ENCODE measurements at places on chromosomes 1 and 21. TPM values are rescaled to one million over a fixed set of nuclear protein-coding genes. Genes with fewer than 3 reads are reported as not detected.

The GRIK1 gene
- total RNA-seq: 3.0 TPM

The LHX8 gene
- 0.87 TPM for total RNA-seq

The UCHL5 gene
- total RNA-seq: 35.9 TPM

The ANKRD34A gene
- total RNA-seq: 0.28 TPM

DNA sequence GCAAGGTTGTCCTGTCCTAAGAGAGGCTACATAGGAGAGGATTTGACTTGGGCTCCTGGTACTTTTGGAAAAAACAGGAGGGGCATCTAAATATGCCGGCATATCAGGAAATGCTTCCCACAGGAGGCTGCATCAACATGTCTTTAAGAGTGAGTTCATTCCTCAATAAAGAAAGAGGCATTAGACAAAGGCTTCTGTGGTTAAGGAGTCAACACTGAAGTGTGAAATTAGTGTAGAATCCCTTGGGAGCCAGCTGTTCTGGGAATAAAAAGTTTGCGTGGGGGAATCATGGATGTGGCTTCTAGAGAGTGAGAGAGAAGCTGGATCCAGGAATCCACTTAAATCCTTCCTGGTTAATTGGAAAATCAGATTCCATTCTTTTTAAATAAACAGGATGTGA lies 69.5 kb downstream of the DNM3 start:
- no peak overlapping the region for H3K4me3 ChIP-seq
- H3K4me1 ChIP-seq: no peaks in the 10 kb centered on the region
- no peak for DNase-seq
- H3K27me3 ChIP-seq: no peaks in the 10 kb centered on the region

GRCh38 chr1:153679337-153680119 lies 1.0 kb downstream of the NPR1 start:
- DNase-seq: peak; percentile 43
- H3K4me3 ChIP-seq: peak overlapping the region; percentile 52
- peaks cover 42% of the 10 kb centered on the region for H3K27me3 ChIP-seq
- H3K36me3 ChIP-seq: no peaks in the 10 kb centered on the region

GRCh38 chr21:15850645-15851044 lies 120.9 kb downstream of the USP25 start:
- H3K36me3 ChIP-seq: no peaks in the 10 kb centered on the region
- DNase-seq: no peak
- no peaks in the 10 kb centered on the region for H3K4me1 ChIP-seq
- no peak overlapping the region for H3K27ac ChIP-seq

DNA sequence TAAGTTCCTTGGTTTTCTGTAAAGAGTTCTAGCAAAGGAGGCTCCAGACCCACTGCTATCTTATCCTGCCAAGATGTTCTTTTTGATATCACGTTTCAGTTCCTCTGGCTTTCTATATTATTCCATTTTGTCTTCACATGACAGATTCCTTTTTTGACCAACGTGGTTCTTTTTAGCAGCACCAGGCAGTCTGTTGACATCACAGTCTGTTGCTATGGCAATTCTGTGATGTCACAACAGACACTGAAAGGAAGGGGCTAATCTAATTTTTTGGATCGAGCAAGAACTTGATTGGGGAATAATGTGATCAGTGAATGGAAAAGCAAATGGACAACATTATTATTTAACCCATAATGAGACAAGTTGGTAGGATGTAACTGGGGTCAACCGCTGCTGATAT lies 64.5 kb upstream of the GOLT1A start:
- no peak overlapping the region for H3K4me3 ChIP-seq
- H3K4me1 ChIP-seq: peaks cover 61% of the 10 kb centered on the region
- peak overlapping the region; percentile 66 for H3K27ac ChIP-seq

DNA sequence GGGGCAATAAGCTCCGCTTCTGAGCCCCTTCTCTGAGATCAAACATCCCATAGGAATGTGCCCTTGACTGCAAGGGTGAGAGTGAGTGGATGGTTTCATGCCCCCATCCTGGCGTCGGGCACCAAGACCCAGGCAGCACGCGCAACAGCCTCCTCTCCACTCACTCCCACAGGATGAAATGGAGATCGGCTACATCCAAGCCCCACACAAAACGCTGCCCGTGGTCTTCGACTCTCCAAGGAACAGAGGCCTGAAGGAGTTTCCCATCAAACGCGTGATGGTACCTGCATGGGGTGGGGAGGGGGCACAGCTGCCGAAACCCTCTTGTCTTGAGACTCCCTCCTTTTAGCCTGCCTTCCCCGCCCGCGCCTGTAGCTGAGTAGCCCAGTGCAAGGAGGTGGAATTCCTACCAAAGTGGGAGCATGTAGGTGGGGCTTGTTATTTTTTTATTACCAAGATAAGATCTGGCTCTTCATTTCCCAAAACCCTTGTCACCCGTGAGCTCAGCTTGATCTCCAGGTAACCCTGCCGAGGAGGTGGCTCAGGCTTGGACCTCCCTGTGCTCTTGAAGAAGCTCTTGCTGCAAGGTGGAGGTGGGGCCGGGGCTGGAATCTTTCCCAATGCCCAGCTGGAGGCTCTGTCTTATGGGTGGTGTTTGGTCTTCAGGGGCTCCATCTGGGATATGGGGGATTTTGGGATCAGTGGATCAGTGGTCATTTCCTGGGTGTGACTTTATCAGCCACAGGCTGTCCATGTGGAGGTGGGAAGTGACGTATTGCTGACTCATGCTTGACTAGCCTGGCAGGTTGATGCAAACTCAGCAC lies 24.0 kb upstream of the PADI6 start:
- DNase-seq: no peak
- H3K36me3 ChIP-seq: no peaks in the 10 kb centered on the region
- no peaks in the 10 kb centered on the region for H3K4me1 ChIP-seq

DNA sequence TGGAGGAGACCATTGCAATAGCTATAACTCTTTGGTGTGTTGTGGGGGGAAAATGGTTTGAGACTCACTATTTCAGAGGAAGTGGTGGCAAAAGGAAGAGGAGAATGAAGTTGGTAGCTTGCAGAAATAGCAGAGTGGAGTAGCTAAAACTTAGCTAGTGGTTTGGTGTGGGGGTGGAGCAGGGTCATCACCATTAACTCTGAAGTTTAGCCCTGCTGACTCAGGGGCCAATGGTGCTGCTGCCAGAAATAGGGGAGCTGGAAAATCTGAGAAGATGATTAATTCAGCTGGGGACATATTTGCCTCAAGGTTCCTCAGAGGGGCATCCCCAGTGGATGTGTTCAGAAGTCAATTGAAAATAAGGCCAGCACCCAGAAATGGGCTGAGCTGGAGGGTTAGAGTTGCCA lies 65.4 kb downstream of the RUNX1 start:
- no peaks in the 10 kb centered on the region for H3K36me3 ChIP-seq
- H3K27me3 ChIP-seq: no peaks in the 10 kb centered on the region
- no peak for DNase-seq
- no peaks in the 10 kb centered on the region for H3K4me1 ChIP-seq
- no peak overlapping the region for H3K4me3 ChIP-seq

DNA sequence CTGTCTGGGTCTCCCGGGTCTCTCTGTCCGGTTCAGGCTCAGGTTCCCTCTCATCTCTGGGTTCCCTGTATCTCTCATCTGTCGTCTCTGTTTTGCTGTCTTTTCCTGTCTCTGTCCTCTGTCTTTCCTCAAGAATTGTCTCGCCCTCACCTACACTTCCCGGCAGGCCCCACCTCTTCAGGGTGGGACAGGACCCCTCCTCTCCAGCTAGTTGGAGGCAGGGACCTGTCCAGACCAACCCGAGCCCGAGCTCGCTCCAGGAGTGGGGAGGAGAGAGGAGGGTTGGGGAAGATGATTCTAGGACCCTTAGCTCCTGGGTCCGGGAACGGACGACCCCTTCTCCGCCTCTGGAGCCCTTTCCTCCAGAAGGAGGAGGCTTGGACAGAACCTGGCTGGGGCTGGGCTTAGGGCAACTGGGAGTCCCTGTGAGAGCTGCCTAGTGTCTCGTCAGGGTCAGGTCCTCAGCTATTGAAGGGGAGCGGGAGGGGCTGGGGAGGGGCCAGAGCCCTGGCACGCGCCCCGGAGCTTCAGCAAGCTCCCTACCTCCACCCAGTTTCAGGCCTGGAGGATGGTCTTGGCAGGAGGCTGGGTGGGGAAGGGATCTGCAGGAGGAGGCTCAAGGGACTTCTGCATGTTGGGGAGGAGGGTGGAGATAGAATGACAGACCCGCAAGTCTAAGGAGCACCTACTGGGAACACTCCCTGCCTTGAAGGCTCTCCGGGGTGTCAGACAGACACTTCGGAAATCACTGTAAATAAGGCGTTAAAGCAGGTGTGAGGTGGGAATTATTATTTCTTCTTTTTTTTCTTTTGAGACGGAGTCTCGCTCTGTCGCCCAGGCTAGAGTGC lies 26.3 kb upstream of the EPB41 start:
- H3K4me1 ChIP-seq: peaks cover 16% of the 10 kb centered on the region
- peak overlapping the region; percentile 81 for H3K27ac ChIP-seq
- H3K36me3 ChIP-seq: no peaks in the 10 kb centered on the region
- DNase-seq: peak; percentile 66
- H3K4me3 ChIP-seq: peak overlapping the region; percentile 53
- no peaks in the 10 kb centered on the region for H3K27me3 ChIP-seq

- H3K27me3 ChIP-seq: no peaks in the 10 kb centered on the region
- H3K27ac ChIP-seq: peak overlapping the region; percentile 86
- peak overlapping the region; percentile 79 for H3K4me3 ChIP-seq
- no peaks in the 10 kb centered on the region for H3K36me3 ChIP-seq
These were observed 635 bp upstream of the SYNJ1 start for GRCh38 chr21:32728456-32728839.

- no peaks in the 10 kb centered on the region for H3K4me1 ChIP-seq
- H3K27ac ChIP-seq: peak overlapping the region; percentile 85
- H3K36me3 ChIP-seq: no peaks in the 10 kb centered on the region
- H3K27me3 ChIP-seq: no peaks in the 10 kb centered on the region
- DNase-seq: peak; percentile 46
These were observed 90.4 kb downstream of the HHAT start for GRCh38 chr1:210418863-210419650.

DNA sequence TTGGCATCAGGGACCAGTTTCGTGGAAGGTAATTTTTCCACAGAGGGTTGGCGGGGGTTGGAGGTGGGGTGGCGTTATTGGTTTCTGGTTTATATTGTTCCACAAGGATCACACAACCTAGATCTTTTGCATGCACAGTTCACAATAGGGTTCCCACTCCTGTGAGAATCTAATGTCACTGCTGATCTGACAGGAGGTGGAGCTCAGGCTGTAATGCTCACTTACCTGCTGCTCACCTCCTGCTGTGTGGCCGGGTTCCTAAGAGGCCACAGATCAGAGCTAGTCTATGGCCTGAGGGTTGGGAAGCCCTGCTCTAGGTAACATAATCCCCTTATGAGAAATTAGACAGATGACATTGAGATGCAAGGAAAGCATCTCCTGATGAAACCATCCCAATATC lies 12.6 kb downstream of the GBP5 start:
- peaks cover 3% of the 10 kb centered on the region for H3K4me1 ChIP-seq
- DNase-seq: no peak
- H3K4me3 ChIP-seq: no peak overlapping the region
- no peaks in the 10 kb centered on the region for H3K36me3 ChIP-seq
- no peaks in the 10 kb centered on the region for H3K27me3 ChIP-seq

- H3K4me3 ChIP-seq: no peak overlapping the region
- no peaks in the 10 kb centered on the region for H3K27me3 ChIP-seq
- DNase-seq: no peak
- no peaks in the 10 kb centered on the region for H3K36me3 ChIP-seq
- H3K27ac ChIP-seq: no peak overlapping the region
These were observed 299.9 kb upstream of the PROX1 start for GRCh38 chr1:213687832-213688231.

DNA sequence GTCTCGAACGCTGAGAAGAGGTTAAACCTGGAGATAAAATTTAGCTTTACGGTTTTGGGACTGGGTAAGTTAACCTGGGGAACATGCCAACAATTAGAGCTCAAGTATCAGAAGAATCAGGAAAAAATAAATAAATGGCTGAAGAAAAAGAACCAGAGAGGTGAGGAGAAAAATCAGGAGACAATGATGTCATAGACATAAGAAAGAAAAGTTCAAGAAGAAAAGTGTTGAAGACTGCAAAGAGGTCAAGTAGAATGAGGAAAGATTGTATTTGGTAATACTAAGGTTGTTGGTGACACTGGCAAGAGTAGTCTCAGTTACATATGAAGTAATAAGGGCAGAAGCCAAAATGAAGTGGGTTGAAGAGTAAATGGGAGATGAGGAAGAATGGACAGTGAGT lies 26.0 kb downstream of the CDKN2C start:
- no peak for DNase-seq
- H3K27ac ChIP-seq: no peak overlapping the region
- no peaks in the 10 kb centered on the region for H3K36me3 ChIP-seq

GRCh38 chr1:24226749-24227148 lies 39.7 kb upstream of the IFNLR1 start:
- H3K27ac ChIP-seq: no peak overlapping the region
- H3K27me3 ChIP-seq: no peaks in the 10 kb centered on the region
- H3K4me3 ChIP-seq: no peak overlapping the region
- peaks cover 6% of the 10 kb centered on the region for H3K4me1 ChIP-seq
- no peak for DNase-seq
- no peaks in the 10 kb centered on the region for H3K36me3 ChIP-seq

DNA sequence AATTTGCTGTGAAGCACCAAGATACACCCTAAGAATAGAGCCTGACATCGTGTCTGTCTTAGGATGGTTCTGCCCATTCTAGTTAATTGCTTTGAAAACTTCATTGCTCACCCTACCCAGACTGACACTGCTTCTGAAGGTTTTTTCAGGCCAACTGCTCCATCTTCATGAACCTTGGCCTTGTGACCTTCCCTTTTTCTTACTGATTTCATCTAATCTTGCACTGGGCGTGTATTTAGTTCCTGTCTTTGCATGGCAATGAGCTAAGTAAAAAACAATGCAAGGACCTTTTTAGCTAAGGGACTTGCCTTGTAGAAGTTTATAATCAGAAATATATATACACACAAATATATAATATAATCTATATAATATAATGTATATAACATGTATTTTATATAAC lies 108.0 kb downstream of the PBX1 start:
- no peaks in the 10 kb centered on the region for H3K36me3 ChIP-seq
- no peak overlapping the region for H3K4me3 ChIP-seq
- H3K4me1 ChIP-seq: peaks cover 14% of the 10 kb centered on the region
- no peak overlapping the region for H3K27ac ChIP-seq
- DNase-seq: no peak
- no peaks in the 10 kb centered on the region for H3K27me3 ChIP-seq

- no peak overlapping the region for H3K4me3 ChIP-seq
- no peak for DNase-seq
- peaks cover 4% of the 10 kb centered on the region for H3K4me1 ChIP-seq
- no peaks in the 10 kb centered on the region for H3K36me3 ChIP-seq
These were observed 93.1 kb downstream of the ADCY10 start for GRCh38 chr1:167820684-167821355.

- H3K27me3 ChIP-seq: no peaks in the 10 kb centered on the region
- H3K4me3 ChIP-seq: no peak overlapping the region
- H3K27ac ChIP-seq: no peak overlapping the region
- no peaks in the 10 kb centered on the region for H3K36me3 ChIP-seq
- H3K4me1 ChIP-seq: no peaks in the 10 kb centered on the region
These were observed 70.1 kb upstream of the GORAB start for GRCh38 chr1:170461762-170462384.

DNA sequence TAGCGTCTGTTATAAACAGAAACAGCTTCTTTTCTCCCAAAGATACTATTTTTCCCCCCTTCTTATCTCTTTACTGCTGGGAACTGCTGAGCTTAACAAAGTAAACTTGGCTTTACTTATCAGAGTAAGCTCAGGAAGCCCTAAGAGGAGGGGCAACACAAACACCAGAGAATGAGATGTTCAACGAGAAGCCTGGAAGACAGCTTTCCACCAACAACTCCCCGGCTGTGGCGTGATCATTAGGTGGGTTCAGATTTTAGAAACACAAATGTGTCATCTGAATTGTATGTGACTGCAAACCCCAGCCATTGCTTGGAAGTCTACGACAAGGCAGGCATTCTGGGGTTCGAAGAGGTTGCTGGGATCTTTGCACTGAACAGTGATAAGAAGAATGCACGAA lies 181.2 kb upstream of the ESRRG start:
- no peaks in the 10 kb centered on the region for H3K36me3 ChIP-seq
- H3K4me1 ChIP-seq: peaks cover 37% of the 10 kb centered on the region
- H3K4me3 ChIP-seq: no peak overlapping the region
- DNase-seq: peak; percentile 26
